ENCODE measurements at places on chromosomes 7 and 10. TPM values are rescaled to one million over a fixed set of nuclear protein-coding genes. Genes with fewer than 3 reads are reported as not detected.

The CALHM2 gene
- 10.3 TPM for total RNA-seq

The FEZF1 gene
- not detected for total RNA-seq

The CALN1 gene
- total RNA-seq, result under 0.01 TPM

The HMX2 gene
- total RNA-seq, result not detected

The MYO1G gene
- total RNA-seq, result 180 TPM

The VSTM4 gene
- 0.10 TPM for total RNA-seq

The FAM25G gene
- not detected for total RNA-seq

The AKR1B15 gene
- total RNA-seq, result not detected

The PDE6C gene
- not detected for total RNA-seq

The GPR15LG gene
- not detected for total RNA-seq

The GIMAP6 gene
- total RNA-seq, result 26.2 TPM

The SNX10 gene
- 70.1 TPM for total RNA-seq

The EPO gene
- total RNA-seq, result not detected

The CELF2 gene
- 135 TPM for total RNA-seq

The SLC18A3 gene
- total RNA-seq, result 0.10 TPM

The CALML5 gene
- not detected for total RNA-seq

The PNLIPRP2 gene
- not detected for total RNA-seq

The WDR91 gene
- total RNA-seq, result 14.3 TPM

The ZNF503 gene
- 4.7 TPM for total RNA-seq

The OPN1SW gene
- not detected for total RNA-seq

The ZNF365 gene
- 1.5 TPM for total RNA-seq

The GIMAP2 gene
- total RNA-seq, result 159 TPM

The MOGAT3 gene
- not detected for total RNA-seq

The COBL gene
- 0.10 TPM for total RNA-seq

Measured in mononuclear cell (primary cell).